ENCODE measurements at places on chromosomes 4 and X.
A peak's percentile ranks its signal among the peaks of the same experiment; 100 is the strongest.

- DNase-seq: no peak
These were observed 36.9 kb downstream of the PAQR3 start for GRCh38 chr4:78902298-78902697.

DNA sequence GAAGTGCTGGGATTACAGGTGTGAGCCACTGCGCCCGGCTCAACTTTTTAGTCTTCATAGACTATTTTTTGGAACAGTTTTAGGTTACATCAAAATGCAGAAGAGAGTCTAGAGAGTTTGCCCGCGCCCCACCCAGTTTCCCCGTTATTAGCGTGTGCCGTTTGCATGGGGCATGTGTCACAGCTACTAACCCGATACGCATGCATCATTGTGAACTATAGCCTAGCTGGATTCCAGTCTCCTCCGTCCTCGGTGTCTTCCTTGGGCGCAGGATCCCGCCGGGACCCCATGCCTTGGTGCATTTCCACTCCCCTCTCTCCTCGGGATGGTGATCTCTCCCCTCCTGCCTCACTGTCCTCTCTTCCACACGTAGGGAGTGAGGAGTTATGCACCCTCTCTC, 85.5 kb upstream of the ADRA2C start:
- DNase-seq: no peak

DNA sequence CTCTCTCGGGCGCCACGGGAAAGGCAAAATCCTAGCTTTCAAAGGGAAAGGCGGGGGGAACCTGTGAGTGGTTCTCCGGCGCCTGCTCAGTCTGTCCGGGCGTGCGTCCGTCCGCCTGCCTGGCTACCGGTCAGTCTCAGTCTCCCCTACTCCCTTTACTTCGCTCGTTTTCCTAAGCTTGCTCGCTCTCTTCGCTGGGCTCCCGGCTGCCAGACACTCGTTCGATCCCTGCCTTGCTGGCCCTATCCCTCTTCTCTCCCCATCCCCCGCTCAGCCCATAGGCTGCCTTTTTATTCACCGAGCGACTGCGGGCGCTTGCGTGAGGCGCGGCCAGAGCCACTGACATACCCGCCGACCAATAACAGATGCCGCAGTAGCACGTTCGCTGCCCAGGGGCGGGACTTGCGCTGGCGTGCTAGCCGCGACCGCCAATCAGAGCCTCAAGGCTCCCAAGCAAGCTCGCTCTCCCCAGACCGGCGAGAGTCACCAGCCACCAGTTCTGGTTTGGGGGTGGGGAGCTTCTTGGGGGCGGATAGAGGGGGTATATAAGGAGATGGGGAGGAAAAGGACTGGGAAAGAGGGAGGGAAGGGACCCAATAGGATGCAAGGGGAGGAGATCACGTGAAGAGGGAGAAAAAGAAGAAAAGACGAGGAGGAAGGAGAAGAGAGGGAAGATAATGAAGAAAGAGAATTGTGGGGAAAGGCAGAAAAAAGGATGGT, 30.0 kb downstream of the ARHGEF9 start:
- peak; percentile 63 for DNase-seq

DNA sequence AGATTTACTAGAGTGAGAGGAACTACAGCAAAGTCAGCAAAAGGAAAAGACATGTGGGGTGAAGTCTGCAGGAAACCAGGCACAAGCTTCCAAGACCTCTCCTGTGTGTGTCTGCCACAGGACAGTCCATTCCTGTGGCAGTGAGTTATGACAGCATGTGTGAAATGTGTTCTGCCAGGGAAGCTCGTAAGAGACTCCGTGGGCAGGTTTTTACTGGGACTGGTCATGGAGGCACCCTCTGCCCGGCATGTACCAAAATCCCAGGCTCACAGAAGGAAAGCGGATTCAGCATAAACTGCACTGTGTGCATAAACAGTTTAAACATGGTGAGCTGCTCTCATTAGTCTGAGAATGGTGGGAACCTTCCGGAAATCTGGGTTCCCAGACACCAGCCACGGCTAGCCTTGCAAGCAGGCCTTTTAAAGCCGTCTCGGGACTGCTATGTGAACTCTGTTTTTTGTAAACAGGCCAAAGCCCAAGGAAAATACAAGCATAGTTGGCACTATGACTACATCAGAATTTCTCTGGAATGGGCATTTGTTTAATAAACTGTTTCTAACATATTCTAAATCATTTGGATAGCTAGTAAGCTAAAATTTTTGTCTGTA, 288.5 kb downstream of the TENM3 start:
- DNase-seq: no peak

GRCh38 chrX:13380211-13380610, 60.4 kb upstream of the ATXN3L start:
- DNase-seq: peak; percentile 47

DNA sequence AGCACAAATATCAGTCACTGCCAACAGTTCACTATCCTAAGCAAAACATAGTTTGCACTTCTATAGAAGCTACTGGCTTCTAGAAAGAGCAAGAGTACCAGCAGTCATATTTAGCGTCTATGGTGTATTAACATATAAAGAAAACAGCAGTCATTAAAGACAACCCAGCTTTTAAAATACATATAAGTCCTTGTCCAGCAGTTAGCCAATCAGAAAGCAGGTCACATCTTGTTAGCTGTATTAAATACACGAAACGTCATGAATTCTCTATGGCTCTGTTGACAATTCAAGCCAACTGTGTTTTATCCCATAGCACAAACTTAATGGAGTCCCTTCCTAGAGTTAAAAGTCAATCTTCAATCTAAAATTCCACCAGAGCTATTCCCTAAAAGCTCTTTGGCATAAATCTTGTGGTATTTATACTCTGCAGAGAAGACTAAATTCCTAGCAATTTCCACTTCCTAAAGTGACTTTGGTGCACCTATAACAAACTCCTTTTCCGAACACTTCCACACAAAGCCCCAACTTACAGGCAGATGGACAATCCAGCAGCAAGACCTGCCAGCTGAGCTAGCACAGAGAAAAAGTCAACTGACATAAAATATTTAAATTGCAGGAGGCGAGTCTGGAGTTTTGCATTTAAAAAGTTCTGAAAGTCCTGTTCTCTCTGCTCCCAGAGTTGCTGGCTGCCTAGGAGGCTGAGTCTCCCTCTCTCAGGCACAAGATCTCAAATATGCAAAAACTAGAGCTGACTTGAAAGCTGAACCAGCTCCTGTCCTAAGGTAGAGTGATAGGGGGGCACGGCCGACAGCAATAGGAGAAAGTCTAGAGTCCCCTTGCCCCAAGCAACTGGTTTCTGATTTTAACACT, 1.3 kb downstream of the LDB2 start:
- DNase-seq: no peak

- no peak for DNase-seq
These were observed 117.9 kb upstream of the DCAF8L1 start for GRCh38 chrX:28099166-28099565.

DNA sequence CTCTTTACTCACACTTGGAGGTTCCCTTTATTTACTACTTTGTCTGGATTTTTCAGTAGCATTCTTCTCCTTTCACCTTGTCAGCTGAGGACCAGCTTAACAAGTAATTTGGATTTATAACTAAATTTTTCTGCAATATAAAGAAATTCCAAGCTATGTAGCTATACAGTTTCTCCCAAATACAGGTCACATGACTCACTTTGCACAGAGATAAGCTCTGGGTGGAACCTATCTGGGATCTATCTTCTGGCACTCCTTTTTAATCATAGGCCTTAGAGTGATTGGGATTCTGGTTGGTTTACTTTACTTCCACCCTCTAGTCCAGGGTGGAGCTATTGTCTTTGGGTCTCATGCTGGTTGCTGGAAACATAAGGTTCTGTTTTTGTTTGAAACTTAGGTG, 34.9 kb upstream of the STK26 start:
- no peak for DNase-seq

Measured in GM04503 (cell line).